ENCODE measurements at places on chromosomes 4 and X.

GRCh38 chrX:124940531-124940930, 379.1 kb upstream of the TEX13C start:
- DNase-seq = no peak

- DNase-seq = no peak
Measured at GRCh38 chr4:102663073-102663472, 97.7 kb downstream of the MANBA start.

DNA sequence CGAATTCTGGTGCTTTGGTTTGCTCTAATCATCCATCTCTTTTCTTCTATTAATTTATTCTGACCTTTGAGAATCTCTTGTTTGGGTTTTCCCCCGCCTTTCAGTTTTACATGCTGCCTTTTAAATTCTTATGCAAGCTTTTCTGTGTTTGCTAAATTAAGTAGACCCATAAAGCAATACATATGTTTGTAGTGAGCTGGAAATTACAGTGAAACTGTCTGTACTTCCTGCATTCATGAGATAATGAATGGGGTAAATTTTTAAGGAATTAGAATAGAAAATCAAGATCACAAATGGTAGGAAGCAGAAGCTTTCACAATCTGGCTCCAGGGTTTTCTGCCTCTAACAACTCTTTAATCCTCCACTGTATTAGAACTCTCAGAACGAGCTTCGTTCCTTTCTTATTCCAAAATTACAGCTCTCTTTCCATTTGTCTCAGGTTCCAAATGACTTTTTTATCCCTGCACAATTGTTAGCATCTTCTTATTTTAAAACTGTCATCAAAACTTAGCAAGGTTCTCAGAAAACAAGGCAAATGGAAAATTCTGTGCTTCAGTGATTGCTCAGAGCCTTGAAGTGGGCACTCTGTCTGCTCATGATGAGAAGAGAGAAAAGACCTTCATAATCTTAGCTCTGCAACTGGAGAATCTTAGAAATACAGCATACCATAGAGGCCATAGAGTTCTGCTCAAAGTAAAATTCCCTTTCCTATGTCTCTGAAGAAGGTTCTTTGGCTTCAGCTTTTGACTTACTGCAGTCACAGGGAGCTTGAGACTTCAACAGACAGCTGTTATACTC, 108.2 kb downstream of the EGF start:
- DNase-seq = no peak

DNA sequence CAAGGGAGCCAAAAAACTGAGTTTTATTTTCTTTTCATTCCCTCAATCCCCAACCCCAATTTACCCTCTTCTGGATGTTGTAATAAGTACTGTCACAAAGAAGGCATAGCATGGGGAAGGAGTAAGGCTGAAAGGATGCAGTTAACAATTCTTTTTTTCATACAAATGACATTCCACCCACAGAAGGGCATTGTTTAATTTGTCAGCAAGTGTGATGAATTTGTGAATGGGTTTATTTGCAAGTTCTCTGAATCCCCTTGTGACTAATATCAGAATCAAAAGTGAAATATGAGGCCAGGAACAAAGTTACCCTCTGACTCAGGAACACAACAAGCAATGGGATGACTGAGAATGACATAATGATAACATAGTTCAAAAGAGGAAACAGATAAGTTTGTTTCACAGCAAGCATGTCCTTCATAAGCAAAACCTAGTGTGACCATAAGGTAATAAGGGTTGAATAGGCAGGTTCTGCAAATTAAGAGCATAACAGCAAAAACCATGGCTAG, 2.1 kb downstream of the GEMIN8 start:
- DNase-seq = no peak

DNA sequence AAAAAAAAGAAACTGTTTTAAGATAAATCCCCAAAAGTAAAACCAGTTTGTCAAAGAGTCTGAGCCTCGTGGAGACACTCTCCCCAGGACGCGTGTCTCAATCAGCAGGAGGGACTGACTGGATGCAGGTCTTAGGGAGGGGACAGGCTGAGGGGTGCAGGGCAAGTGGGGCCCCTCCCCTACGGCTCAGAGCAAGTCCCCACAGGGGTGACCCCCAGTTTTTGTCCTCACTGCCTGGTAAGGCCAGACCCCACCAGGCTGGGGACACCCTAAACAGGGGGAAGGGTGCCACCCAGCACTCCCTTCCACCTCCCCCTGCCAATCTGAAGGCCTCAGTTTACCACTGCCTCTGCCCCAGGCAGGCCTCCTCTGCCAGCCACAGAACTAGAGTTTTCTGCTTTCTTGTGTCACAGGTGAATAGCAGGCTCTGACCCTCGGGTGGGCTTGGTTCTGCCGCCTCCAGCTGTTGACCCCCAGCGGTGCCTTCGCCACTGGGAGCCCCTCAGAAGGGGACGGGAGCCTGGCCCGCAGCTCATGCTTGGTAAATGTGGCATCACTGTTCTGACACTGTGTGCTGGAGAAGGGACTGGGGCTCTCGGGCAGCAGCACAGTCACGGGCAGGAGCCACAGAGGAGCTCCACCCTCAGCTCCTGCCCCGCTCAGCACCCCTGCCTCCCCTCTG, 69.8 kb upstream of the MXD4 start:
- no peak for DNase-seq

- DNase-seq = no peak
Measured at GRCh38 chr4:140109737-140110136, 44.2 kb downstream of the MAML3 start.

DNA sequence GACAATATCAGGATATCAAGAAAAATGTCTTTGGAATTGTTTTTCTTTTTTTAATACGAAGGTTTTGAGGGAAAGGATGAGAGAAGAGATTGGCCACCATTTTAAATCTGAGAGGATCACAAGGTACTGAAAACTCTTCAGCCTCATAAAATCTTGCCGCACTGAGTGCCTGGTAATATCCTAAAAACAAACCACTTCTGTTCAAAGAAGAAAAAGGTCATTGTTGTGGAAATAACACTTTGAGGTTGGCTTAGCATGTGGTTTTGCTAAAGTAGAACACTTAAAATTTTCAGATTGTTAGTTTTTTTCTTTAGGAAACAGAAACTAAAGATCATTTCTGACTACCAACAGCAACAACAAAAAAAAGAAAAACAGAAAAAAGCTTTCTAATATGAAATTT, 1.0 kb upstream of the CLDN22 start:
- DNase-seq = no peak

DNA sequence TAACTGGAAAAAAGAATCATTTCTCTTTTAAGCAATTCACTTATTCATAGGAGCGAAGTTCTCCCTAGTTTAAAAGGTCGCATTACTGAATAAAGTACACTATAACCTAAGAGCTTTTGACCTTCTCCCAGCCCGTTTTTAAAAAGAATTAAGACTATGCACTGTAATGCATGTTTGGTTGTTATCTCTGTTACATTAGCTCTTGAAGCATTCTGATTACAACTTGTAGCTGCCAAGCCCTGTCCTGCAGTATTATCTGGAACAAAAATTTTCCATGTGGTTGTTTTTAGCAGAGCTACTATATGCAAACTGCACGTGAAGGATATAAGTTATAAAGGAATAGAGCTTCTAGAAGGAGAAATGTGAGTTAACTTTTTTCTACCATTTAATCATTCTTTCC, 8.1 kb downstream of the GAB1 start:
- DNase-seq = no peak

DNA sequence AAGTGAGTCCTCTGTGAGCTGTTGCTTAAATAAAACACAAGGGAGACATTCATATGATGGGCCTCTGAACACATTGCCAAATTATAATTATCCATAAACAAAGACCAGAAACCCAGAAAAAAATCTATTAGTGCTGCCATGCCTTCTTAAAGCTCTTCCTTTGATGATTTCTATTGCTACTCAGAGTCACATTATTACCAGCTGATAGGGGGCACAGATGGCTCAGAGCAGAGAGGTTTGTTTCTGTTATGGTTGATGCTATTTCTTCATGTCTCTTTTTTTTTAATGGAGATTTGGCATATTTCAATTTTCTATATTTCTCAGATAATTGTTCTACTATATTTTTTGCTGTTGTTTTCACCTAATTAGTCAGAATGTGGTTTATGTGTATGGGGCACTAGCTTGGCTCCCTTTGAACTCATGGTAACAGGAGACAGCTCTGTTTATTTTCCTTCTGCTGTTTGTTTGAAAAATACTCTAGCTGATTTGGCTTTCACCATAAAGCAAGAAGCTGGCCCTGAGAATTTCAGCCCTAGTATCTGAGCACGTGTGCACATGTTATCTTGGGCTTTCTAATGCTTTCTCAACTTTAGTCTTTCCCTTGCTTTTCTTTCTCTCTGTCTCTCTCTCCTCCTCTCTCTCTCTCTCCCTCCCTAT, 568.8 kb downstream of the PPARGC1A start:
- no peak for DNase-seq

- no peak for DNase-seq
Measured at GRCh38 chrX:100819534-100819836, 706 bp upstream of the CSTF2 start.

GRCh38 chrX:119573840-119574393, 446 bp upstream of the UBE2A start:
- no peak for DNase-seq

- DNase-seq = no peak
Measured at GRCh38 chrX:12657433-12657832, 133.8 kb upstream of the PRPS2 start.

GRCh38 chr4:103046416-103047290, 27.1 kb upstream of the SLC9B1 start:
- DNase-seq = peak; percentile 19

DNA sequence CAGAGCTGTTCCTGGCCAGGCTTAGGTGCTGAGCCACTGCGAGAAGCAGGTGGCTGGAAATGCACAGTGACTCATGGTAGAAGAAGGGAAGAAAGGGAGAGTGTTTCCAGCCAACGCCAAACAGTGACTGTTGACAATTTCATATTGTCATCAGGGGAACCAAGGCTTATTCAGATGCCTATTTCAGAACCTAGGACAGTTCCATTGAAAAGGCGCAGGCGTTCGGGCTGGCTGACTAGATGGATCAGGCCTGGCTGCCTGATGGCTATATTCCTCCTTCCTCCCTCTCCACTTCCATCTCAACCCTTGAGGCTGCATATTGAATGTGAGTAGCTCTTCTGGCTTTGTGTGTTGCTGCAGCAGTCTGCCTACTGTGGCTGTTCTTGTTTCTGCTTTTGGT, 73.0 kb upstream of the FRMPD4 start:
- DNase-seq = no peak
